ENCODE measurements at places on chromosomes 1 and 21. TPM values are rescaled to one million over a fixed set of nuclear protein-coding genes. Genes with fewer than 3 reads are reported as not detected.
A peak's percentile ranks its signal among the peaks of the same experiment; 100 is the strongest.

DNA sequence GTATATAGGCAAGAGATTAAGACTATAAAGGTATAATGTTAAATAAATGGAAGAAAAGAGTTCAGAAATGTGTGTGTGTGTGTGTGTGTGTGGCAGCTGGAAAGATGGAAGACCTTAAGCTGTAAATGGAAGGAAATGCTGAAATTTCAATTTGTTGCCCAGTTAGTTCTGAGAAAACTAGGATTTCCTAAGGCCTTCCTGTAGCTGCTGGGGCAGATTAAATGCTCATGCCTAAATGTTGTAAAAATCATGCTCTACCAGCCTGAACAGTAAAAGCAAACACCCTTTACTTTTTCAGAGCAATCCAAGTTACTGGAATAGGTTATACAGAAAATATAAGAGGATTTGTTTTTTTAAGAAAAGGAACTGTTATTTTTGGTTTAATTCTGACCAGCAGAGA is 8.3 kb downstream of the ADCY10 start:
- DNase-seq, result peak; percentile 23

GRCh38 chr1:78691995-78692747 is 42.5 kb downstream of the IFI44 start:
- no peak for DNase-seq

DNA sequence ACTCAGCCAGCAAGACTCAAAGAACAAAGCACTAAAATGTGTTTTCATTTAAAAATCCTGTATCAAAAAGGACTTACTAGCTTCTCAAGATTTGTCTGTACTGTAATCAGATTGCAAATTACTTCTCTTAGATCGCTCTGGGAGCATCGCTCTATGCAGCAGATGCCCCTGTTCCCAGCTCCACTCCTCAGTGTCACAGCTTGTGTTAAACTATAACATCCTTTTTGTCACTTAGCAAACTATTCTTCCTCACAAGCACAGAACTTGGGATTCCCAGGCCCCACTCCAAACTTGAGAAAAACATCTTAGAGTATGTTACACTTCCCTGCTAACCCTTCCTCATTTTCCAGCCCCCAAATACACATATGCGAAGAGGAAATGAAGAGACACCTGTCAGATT is 85.1 kb upstream of the CHRM3 start:
- DNase-seq, result no peak

DNA sequence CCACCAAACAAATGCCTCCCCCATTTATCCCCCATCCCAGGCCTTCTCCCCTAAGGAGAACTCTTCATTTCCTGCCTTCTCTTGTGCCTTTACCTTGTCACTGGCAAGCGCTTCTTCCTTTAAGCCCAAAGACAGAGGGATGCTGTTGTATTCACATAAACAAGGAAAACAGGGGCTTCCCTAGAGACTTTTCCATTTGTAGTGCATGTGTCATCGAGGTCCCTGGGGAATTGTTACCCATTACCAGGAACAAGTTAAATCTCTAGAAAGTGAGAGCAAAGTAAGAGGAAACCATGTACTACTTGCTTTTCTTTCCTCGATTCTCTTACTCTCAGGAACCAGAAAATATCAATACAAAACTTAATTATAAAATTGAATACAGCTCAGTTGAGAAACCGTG is 114.4 kb upstream of the DPT start:
- DNase-seq, result no peak

- DNase-seq, result no peak
Measured at GRCh38 chr1:104182251-104182650, 432.6 kb downstream of the AMY1C start.

The NLRP3 gene
- not detected for total RNA-seq

GRCh38 chr1:167404161-167404888 is 114.0 kb downstream of the CD247 start:
- DNase-seq, result no peak

DNA sequence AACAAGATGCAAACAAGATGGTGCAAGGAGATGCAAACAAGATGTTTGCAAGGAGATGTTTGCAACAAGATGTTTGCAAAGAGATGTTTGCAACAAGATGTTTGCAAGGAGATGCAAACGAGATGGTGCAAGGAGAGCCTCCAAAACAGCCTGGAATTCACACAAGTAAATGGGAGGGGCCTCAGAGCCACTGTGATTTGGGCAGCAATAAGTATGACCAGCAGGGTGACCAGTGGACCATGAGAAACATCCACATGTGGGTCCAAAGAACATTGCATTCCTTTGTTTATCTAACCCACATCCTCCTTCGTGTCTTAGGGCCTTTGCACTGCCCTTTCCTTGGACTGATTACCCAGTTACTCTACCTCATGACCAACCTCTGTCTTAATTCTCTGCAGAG is 162.9 kb downstream of the PLPP3 start:
- DNase-seq, result no peak

The PTP4A2 gene
- 298 TPM for total RNA-seq

DNA sequence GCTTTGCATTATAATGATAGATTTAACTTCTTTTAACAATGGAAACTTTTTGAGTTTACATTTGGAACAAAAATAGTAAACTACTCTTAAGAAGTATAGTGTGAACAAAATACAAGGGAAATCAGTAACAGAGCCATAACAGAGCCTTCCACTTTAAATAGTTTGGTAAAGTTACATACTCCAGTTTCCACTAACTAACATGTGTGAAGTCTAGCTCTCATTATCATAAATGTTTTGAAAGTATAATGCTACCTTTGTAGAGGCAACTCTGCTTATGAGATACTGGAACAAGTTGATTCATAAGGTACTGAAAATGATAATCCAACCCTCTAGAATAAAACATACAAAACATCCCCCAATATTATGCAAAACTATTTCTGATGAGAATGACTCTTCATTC is 1155.1 kb upstream of the ADGRL2 start:
- DNase-seq, result no peak
